ENCODE measurements at places on chromosomes 1 and 21. TPM values are rescaled to one million over a fixed set of nuclear protein-coding genes. Genes with fewer than 3 reads are reported as not detected.

DNA sequence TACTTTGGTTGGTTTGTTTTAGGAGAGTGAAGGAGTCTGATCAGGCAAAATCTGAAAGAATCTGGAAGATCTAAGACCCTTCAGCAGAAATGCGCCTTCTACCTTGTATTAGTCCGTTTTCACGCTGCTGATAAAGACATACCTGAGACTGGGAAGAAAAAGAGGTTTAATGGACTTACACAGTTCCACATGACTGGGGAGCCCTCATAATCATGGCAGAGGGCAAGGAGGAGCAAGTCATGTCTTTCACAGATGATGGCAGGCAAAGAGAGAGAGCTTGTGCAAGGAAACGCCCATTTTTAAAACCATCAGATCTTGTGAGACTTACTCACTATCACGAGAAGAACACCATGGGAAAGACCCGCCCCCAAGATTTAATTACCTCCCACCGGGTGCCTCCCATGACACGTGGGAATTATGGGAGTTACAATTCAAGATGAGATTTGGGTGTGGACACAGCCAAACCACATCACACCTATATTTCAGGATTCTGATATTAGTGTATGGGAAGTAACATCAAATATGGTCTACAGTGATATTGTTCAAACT is 99.3 kb downstream of the GLUL start:
- peaks cover 10% of the 10 kb centered on the region for H3K27me3 ChIP-seq
- no peak overlapping the region for H3K27ac ChIP-seq
- no peak overlapping the region for H3K4me3 ChIP-seq
- peaks cover 21% of the 10 kb centered on the region for H3K4me1 ChIP-seq

DNA sequence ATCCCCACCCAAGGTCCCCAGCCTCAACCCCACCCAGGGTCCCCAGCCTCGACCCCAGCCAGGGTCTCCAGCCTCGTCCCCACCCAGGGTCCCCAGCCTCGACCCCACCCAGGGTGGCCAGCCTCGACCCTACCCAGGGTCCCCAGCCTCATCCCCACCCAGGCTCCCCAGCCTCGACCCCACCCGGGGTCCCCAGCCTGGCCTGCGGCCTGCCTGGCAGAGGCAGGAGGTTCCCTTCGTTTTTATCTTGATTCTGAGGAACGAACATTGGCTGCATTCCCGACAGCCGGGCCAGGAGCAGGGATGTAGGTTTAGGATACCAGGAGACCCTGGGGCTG is 3.4 kb upstream of the PDE9A start:
- H3K4me1 ChIP-seq, result peaks cover 16% of the 10 kb centered on the region
- no peak overlapping the region for H3K4me3 ChIP-seq
- peaks cover 15% of the 10 kb centered on the region for H3K27me3 ChIP-seq
- DNase-seq, result no peak
- H3K27ac ChIP-seq, result no peak overlapping the region

DNA sequence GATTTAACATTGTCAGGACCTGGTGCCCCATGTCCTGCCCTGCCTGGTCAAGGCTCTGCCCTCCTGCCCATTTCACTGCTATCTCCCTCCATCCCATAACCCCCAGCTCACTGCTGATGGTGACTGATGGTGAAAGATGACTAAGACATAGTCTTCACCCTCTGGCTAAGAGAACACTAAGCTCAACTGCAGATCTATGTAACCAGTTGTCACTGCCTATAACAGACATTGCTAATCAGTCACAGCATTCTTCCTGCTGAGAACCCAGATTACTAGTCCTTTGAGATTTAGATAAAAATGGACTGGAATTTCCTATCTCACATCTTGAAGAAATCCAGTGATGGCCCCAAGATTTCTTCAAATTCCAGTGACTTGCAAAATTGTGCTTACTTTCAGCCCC is 8.0 kb upstream of the ZNF362 start:
- H3K27ac ChIP-seq, result no peak overlapping the region
- H3K4me3 ChIP-seq, result no peak overlapping the region
- peaks cover 13% of the 10 kb centered on the region for H3K4me1 ChIP-seq
- no peak for DNase-seq
- no peaks in the 10 kb centered on the region for H3K36me3 ChIP-seq

- H3K4me3 ChIP-seq, result no peak overlapping the region
- H3K27ac ChIP-seq, result no peak overlapping the region
- DNase-seq, result no peak
- no peaks in the 10 kb centered on the region for H3K27me3 ChIP-seq
Observed at GRCh38 chr1:217253985-217254384, 376.9 kb downstream of the GPATCH2 start.

DNA sequence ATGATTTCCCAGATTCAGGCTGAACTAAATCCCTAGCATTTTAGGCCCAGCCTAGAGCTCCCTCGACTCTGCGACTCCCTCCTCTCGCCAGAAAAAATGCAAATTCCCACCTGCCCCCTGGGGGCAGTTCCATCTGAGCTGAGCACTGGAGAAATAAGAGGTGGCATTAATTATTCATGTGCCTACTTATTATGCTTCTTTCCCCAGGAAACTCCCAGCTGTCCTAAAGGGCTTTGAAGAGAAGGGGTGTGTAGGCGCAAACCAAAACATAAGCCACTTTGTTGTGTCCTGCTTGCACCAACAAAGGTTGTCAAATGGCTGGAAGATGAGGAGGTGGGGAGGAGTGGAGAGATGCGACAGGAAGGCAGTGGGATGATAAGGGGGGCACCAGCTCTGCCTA is 41.4 kb upstream of the GOLT1A start:
- H3K27ac ChIP-seq, result no peak overlapping the region
- H3K27me3 ChIP-seq, result peaks cover 10% of the 10 kb centered on the region
- DNase-seq, result no peak

GRCh38 chr1:39632323-39632681 is 7.1 kb downstream of the HEYL start:
- H3K27ac ChIP-seq, result no peak overlapping the region
- H3K4me3 ChIP-seq, result no peak overlapping the region
- H3K4me1 ChIP-seq, result peaks cover 23% of the 10 kb centered on the region
- peaks cover 24% of the 10 kb centered on the region for H3K27me3 ChIP-seq
- H3K36me3 ChIP-seq, result peaks cover 1% of the 10 kb centered on the region

- H3K4me1 ChIP-seq, result peaks cover 2% of the 10 kb centered on the region
- H3K4me3 ChIP-seq, result no peak overlapping the region
- no peak for DNase-seq
- no peaks in the 10 kb centered on the region for H3K36me3 ChIP-seq
Observed at GRCh38 chr1:204110894-204111633, 38.1 kb downstream of the SOX13 start.

DNA sequence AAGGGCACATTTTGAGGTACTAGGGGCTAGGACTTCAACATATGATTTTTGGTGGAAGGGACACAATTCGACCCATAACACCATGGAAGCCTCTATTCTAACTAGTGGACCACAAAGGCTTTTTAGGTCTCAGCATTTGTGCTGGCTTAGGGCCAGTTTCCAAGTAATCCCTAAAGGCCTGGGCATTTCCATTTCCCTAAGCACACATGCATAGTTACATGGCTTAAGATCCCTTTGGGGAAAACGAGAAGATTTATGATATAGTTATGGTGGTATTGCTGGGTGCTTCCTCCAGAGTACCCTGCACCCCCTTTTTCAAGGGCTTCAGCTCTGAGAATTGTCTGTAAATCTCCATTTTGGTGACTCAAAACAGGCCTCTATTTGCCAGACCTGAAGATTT is 28.2 kb upstream of the TMEM54 start:
- H3K27me3 ChIP-seq, result peaks cover 17% of the 10 kb centered on the region
- H3K36me3 ChIP-seq, result no peaks in the 10 kb centered on the region
- DNase-seq, result no peak

- DNase-seq, result no peak
- H3K27ac ChIP-seq, result no peak overlapping the region
- H3K4me1 ChIP-seq, result peaks cover 6% of the 10 kb centered on the region
Observed at GRCh38 chr1:109901524-109902145, 9.0 kb upstream of the CSF1 start.

DNA sequence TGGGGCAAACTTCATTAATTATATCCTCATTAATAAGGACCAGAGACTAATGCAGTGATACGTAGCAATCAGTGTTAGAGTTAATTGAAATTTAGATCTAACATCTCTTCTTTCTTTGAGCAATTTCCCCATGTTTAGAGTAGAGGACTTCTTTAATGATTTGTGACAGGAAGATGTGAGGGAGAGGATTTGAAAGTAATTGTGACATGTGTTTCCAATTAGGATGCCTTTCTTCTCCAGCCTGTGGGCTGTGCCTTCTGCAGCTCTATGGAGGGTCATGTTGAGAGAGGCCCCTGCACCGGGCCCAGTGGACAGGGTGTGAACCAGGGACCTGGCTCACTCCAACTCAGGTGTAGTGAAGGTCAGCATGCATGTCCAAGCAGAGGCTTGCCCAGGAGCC is 103.0 kb downstream of the GREM2 start:
- H3K36me3 ChIP-seq, result no peaks in the 10 kb centered on the region
- no peak for DNase-seq
- peaks cover 58% of the 10 kb centered on the region for H3K27me3 ChIP-seq
- no peak overlapping the region for H3K4me3 ChIP-seq
- H3K27ac ChIP-seq, result no peak overlapping the region

DNA sequence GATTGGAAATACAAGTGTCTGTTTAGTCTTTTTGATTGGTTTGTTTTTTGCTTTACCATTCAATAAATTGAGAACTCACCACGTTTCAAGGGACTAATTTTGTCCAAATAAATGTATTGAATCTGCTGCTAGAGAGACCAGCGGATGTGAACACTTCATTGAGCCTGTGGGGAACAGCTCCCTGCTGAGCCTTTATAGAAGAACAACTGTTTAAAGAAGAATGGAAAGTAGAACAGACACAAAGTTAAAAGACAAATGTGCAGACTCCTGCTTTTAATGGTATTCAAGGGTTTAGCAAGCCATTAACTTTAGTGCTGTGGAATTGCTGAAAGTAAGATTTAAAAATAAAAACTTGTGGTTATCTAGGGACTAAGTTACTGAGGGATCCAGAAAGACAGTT is 817.7 kb upstream of the B3GALT2 start:
- no peak overlapping the region for H3K27ac ChIP-seq
- no peaks in the 10 kb centered on the region for H3K4me1 ChIP-seq
- no peak overlapping the region for H3K4me3 ChIP-seq
- no peaks in the 10 kb centered on the region for H3K36me3 ChIP-seq
- no peaks in the 10 kb centered on the region for H3K27me3 ChIP-seq

DNA sequence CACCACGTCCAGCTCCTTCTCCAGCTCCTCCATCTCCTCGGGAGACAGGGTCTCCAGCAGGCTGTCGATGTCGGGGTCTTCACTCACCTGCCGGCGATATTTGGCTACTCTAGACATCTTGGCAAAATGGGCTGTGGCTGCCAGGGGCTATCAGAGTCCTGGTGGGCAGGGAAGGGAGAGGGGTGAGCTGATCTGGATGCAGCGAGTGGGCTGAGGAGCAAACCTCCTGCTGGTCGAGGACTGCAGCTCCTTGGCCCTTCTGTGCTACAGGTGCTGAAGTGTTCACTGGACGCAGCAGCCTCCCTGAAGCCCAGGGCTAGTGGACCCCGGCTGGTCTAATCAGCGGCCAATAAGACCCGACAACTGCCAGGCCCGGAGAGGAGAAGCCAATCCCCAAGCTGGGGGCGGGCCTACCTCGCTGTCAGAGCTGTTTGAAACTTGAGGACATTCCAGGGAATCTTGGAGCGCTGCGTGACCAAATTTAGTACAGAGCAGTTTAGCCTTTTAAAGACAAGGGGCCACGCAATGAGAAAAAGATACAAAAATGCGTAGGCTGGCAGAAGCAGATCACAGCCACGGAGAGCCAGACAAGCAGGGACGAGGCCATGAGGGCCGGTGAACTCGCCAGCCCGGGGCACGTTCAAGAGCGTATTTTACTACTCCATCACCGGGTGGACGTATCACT is at the start of gene LMOD1:
Gene LMOD1 (minus strand): TSS at position 325 of the 685 bp plus-strand sequence. CDS start 208 bp downstream, at position 117.
- peak within 1 kb of the TSS; percentile 87 for H3K27ac ChIP-seq
- DNase-seq, result peak; percentile 92
- H3K4me3 ChIP-seq, result peak within 1 kb of the TSS; percentile 85
- no peaks in the 10 kb centered on the region for H3K36me3 ChIP-seq
- H3K4me1 ChIP-seq, result peaks cover 70% of the 10 kb centered on the region

Gene SHISAL2A
- not detected for total RNA-seq

Gene TNFRSF8
- total RNA-seq, result not detected

DNA sequence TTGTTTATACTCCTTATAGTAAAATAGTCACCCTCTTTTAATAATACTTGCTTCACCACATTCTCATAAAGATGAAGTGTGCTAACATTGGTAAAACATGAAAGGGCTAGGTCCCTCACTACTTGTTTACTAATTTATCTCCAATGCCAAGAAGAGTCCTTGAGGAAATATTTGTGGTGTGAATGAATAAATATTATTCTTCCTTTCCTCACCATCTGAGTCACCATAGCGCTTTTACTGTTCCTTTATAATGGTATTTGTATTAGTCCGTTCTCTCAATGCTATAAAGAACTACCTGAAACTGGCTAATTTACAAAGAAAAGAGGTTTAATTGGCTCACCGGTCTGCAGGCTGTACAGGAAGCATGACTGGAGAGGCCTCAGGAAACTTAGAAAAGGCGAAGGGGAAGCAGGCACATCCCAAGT is 222.8 kb upstream of the ZRANB2 start:
- no peaks in the 10 kb centered on the region for H3K27me3 ChIP-seq
- DNase-seq, result no peak
- H3K36me3 ChIP-seq, result no peaks in the 10 kb centered on the region
- no peaks in the 10 kb centered on the region for H3K4me1 ChIP-seq

- no peak overlapping the region for H3K27ac ChIP-seq
- H3K4me1 ChIP-seq, result no peaks in the 10 kb centered on the region
- peaks cover 7% of the 10 kb centered on the region for H3K27me3 ChIP-seq
- H3K36me3 ChIP-seq, result no peaks in the 10 kb centered on the region
Observed at GRCh38 chr1:74502432-74502831, 10.0 kb downstream of the LRRC53 start.

Gene GIPC2
- total RNA-seq, result 0.08 TPM

DNA sequence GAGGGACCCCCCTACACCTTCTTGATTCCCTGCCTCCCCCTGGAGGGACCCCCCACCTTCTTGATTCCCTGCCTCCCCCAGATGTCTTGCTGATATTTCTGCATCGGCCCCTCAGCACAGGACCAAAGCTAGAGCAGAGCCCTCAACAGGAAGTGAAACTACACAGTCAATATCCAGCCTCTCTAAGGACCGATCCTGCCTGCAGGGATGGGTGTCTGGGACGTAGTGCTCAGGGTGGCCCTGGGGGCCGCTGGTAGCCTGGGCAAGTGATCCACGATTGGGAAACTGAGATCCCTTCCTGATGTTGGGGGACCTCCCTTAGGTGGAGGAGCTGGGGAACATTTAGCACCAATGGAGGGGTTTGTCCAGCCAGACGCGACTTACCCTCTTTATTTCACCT is 3.9 kb upstream of the LEFTY2 start:
- no peak overlapping the region for H3K27ac ChIP-seq
- H3K4me1 ChIP-seq, result peaks cover 8% of the 10 kb centered on the region
- DNase-seq, result no peak

- H3K4me1 ChIP-seq, result peaks cover 1% of the 10 kb centered on the region
- peaks cover 43% of the 10 kb centered on the region for H3K27me3 ChIP-seq
- no peak overlapping the region for H3K27ac ChIP-seq
- DNase-seq, result no peak
- H3K36me3 ChIP-seq, result no peaks in the 10 kb centered on the region
- H3K4me3 ChIP-seq, result no peak overlapping the region
Observed at GRCh38 chr1:233361876-233362275, 34.4 kb downstream of the MAP3K21 start.

All from osteocyte (in vitro differentiated cells).